ENCODE measurements at places on chromosomes 16 and 17. TPM values are rescaled to one million over a fixed set of nuclear protein-coding genes. Genes with fewer than 3 reads are reported as not detected.

The KRTAP4-3 gene
- not detected for total RNA-seq

The KRT33B gene
- total RNA-seq = not detected

The SMPD3 gene
- total RNA-seq = 0.70 TPM

The SLX4 gene
- total RNA-seq = 16.1 TPM

The SPHK1 gene
- 0.50 TPM for total RNA-seq

The IQCK gene
- total RNA-seq = 14.1 TPM

The SUZ12 gene
- 31.5 TPM for total RNA-seq

The SEZ6L2 gene
- 7.0 TPM for total RNA-seq

The KIAA0753 gene
- total RNA-seq = 42.8 TPM

The GPRC5C gene
- total RNA-seq = not detected

The OGFOD1 gene
- 68.4 TPM for total RNA-seq

The KRT34 gene
- not detected for total RNA-seq

The RNU2-1 gene
- 3,906 TPM for total RNA-seq

The SLC22A31 gene
- total RNA-seq = 1.0 TPM

The CHAD gene
- total RNA-seq = 0.17 TPM

The HOXB7 gene
- total RNA-seq = 37.9 TPM

The SALL1 gene
- 24.8 TPM for total RNA-seq

The CCDC200 gene
- total RNA-seq = not detected

All from A673 (cell line).